ENCODE measurements at places on chromosomes 16 and 17. TPM values are rescaled to one million over a fixed set of nuclear protein-coding genes. Genes with fewer than 3 reads are reported as not detected.

CHRNE gene
- total RNA-seq = 3.2 TPM

TMC5 gene
- total RNA-seq = not detected

COQ9 gene
- 7.0 TPM for total RNA-seq

ITGA2B gene
- total RNA-seq = 0.85 TPM

SPATA20 gene
- total RNA-seq = 10.3 TPM

Measured in CD4-positive, alpha-beta T cell (primary cell).